WTC11 (cell line): ENCODE measurements at places on chromosomes 3 and 15. TPM values are rescaled to one million over a fixed set of nuclear protein-coding genes. Genes with fewer than 3 reads are reported as not detected.

Gene GHSR
- total RNA-seq, result not detected in 3 replicates

Gene RPP25
- 28.3 to 31.3 TPM (median 29.0 TPM) in 3 replicates for total RNA-seq

Gene RASGRP1
- total RNA-seq, result 2.7 to 2.8 TPM (median 2.7 TPM) in 3 replicates

Gene PIGZ
- total RNA-seq, result 0.21 to 0.55 TPM (median 0.37 TPM) in 3 replicates

DNA sequence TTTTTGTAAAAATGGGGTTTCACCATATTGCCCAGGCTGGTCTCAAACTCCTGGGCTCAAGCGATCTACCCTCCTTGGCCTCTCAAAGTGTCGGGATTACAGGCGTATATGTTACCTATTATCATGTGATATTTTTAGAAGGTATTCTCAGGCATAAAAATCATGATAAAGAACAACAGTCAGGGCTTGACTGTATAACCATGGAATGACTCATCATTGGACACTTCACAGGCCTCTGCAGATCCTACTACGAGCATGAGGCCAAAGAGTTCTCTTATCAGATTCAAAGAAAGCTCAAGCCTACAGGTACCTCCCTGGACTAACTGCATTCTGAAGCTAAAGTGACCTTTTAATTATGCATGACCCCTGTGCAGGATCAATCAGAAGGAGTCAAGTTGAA is 91.7 kb upstream of the PRICKLE2 start:
- no peak for DNase-seq

DNA sequence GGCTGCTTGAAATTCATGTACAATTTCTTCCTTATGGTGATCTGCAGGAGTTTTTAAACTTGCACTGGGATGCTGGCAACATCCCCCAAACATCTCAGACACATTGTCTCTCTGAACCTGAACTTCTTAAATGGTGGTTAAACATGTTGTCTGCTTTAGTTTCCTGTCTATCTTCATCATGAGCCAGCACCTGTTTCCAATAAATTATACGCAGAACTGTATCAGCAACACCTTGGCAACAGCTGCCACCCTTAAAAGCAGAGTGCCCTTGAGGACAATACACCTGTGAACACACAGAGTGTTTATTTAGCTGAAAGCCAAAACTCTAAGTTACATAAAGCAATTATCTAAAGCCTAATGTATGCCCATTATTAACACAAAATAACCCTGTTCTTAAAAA is 242.9 kb downstream of the WNT5A start:
- no peak for DNase-seq

GRCh38 chr3:53122933-53123305 is 7.3 kb downstream of the RFT1 start:
- no peak for DNase-seq

GRCh38 chr3:78519281-78519680 is 1248.5 kb downstream of the ROBO1 start:
- no peak for DNase-seq

DNA sequence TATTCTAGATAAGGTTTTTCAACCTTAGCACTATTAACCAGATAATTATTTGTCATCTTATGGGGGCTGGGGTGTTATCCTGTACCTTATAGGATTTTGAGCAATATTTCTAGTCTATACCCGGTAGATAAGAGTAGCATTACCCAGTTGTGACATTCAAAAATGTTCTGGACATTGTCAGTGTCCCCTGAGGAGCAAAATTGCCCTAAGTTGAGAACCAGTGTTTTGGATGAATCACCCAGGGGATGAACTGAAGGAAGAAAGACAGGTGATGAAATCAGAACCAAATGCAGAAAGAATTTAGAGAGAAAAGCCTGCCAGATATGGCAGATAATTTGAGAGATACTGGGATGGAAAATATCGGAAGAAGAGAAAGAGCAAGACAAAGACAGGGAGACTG is 58.2 kb downstream of the KCNH8 start:
- no peak for DNase-seq

DNA sequence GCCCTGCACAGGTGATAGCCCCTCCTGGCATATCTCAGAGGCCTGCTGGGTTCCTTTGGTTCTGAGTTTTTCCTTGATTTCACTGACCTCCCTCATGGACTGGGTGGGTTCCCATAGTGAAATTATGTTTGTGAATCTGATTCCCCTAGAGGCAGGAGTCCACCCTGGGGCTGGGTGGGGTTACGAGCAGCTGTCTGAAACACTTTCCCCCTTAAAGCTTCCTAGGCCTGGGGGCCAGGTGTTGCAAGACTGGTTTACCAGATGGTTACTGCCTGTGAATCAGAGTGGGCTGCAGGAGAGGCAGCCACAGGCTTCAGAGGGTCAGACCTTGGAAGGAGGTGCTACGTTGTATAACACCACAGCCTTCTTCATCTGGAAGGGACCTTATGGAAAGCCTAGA is 34.3 kb downstream of the IL20RB start:
- no peak for DNase-seq

GRCh38 chr3:27507111-27507510 is 22.9 kb upstream of the SLC4A7 start:
- DNase-seq, result no peak

GRCh38 chr3:124888482-124889441 is 1.6 kb upstream of the ITGB5 start:
- DNase-seq, result no peak
